ENCODE measurements at places on chromosomes 16 and 17.
A peak's percentile ranks its signal among the peaks of the same experiment; 100 is the strongest.

DNA sequence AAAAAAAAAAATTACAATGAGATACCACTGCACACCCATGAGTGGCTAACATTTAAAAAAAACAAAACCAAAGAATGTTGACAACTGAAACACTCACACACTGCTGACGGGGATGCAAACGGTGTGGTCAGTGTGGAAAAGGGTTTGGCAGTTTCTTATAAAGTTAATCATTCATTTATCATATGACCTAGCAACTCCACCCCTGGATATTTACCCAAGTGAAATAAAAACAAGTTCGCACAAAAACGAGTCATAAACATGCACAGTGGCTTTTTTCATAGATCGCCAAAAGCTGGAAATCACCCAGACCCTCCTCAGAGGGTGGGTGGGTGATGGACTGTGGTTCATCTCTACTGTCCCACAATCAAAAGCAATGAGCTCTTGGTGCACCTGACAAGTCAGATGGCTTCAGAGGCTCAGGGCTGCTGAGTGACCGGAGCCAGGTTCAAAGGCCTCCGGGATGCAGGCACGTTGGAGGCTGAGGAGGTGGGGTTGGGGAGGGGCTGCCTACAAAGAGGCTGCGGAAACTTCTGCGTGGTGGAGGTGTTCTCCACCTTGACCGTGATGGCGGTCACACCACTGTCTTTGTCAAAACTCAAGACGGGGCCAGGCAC is 14.2 kb downstream of the RAB40B start:
- DNase-seq: no peak

- peak; percentile 36 for DNase-seq
These were observed 204.1 kb upstream of the CIBAR2 start for GRCh38 chr16:85316321-85316919.

- no peak for DNase-seq
These were observed 790 bp downstream of the CRHR1 start for GRCh38 chr17:45784741-45785479.

GRCh38 chr17:67696347-67696746 is 21.4 kb upstream of the NOL11 start:
- DNase-seq: no peak

DNA sequence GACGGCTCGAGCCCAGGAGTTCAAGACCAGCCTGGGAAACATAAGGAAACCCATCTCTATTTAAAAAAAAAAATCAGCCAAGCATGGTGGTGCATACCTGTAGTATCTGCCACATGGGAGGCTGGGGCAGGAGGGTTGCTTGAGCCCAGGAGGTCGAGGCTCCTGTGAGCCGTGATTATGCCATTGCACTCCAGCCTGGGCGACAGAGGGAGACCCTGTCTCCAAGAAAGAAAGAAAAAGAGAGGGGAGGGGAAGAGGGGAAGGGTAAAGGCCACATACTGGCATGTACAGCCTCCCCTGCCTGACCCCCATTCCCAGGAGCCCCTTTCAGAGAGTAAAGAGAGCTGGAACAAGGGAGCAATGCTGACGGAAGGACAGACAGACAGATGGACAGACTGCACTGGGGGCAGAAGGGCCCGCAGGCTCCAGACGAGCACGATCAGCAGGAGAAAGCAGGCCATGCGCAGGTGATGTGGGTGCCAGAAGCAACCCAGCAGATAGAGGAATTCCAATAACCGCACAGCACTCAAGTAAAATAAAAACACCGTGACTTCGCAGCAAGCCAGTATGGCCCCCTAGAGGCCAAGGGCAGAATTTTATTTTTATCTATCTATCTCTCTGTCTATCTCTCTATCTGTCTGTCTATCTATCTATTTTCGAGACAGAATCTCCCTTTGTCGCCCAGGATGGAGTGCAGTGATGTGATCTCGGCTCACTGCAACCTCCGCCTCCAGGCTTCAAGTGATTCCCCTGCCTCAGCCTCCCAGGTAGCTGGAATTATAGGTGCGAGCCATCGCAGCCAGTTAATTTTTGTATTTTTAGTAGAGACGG is 27.1 kb upstream of the SNN start:
- DNase-seq: peak; percentile 45

DNA sequence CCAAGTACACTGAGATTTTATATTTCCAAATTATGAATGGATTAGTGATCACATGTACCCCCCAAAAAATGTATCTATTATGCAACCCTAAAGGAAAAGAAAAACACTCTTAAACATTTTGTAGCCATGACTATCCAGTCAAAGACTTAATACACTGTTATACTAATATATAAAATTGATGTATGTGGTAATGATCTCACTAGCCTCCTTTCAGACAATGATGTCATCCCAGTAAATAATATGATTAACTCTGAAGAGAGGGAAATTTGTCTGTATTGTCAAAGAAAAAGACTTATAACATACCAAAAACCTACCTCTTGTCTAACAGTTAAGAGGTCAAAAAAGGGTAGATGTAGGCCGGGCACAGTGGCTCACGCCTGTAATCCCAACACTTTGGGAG is 80.7 kb downstream of the USP32 start:
- no peak for DNase-seq

GRCh38 chr17:1709971-1710806 is at the start of gene TLCD2:
Gene TLCD2, minus strand, starts transcription at chr17:1710377. Its CDS starts 135 bp downstream, at chr17:1710242.
- DNase-seq: peak; percentile 79

GRCh38 chr17:7884581-7885366 is 3.8 kb upstream of the CHD3 start:
- peak; percentile 3 for DNase-seq

- no peak for DNase-seq
These were observed 80.2 kb downstream of the RPA1 start for GRCh38 chr17:1909985-1910384.

DNA sequence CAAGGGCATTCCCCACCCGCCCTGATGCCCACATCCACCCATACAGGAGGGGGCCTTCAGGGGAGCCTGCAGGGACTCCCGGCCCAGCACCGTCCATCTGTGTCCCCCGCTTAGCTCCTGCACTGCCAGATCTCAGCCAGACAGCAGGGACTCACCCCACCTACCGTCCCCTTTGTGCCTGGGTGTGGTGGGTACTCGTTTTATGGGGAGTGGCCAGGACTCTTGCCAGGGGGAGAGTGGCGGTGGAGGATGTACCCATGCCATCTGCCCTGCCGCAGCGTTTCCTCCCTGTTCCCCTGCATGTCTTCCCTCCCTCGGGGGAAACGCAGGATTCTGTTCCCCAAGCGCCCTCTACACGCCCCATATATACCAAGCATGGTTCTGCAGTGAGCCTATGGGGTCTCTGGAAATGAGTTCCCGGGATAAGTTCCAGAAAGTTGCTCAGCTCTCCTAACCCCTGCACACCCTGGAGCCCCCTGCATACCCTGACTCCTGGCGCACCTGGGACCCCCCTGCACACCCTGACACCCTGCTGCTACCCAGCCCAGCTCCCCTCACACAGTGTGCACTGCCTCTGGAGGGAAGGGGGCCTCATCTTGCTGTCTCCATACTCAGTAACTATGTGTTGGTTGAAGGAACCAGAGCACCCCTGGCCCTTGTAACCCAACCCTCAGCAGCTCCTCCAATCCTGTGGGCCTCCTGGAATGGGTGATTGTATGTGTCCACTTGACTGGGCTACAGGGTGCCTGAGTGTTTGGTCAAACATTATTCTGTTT is 4.2 kb upstream of the MAFG start:
- DNase-seq: peak; percentile 0

GRCh38 chr16:87358696-87359095 is 24.9 kb downstream of the FBXO31 start:
- DNase-seq: no peak

DNA sequence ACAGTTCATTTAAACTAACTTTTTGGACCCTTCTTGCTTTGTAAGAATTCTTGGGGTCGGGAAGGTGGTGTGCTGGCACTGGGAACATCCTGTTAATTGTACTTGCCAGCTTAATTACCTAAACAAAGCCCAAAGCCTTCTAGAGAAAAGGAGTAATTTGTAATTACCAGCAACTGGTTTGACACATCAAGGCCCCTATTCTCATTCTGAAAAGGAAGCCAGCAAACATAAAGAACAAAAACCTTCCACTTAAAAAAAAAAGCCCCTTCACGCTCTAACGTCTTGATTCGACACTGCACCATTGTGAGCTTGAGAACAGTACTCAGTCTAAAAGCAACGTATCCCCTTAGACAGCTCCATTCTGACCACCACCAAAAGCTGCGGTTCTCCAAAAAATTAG is 74.7 kb upstream of the RPH3AL start:
- DNase-seq: no peak

- DNase-seq: no peak
These were observed 786 bp downstream of the TMC7 start for GRCh38 chr16:18984435-18985005.

- DNase-seq: no peak
These were observed 10.2 kb downstream of the RAB11FIP4 start for GRCh38 chr17:31401456-31402254.

- DNase-seq: no peak
These were observed 123.0 kb downstream of the CHD9NB start for GRCh38 chr16:52929478-52930400.

DNA sequence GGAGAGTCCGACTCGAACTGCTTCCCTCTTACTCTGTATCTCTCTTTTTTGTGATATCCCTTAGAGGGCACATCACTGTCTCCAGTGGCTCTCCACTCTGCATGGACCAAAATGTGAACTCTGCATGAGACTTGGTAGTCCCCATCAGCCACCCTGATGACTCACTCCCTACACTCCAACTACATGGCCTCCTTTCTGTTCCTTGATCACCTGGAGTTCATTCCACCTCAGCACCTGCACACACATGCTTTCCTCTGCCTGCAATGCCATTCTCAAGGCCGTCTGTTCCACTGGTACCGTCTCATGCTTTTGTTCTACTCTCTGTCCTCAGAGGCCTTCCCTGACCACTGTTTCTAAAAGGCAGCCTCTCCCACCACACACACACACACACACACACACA is 109.3 kb downstream of the DNAH9 start:
- DNase-seq: no peak

DNA sequence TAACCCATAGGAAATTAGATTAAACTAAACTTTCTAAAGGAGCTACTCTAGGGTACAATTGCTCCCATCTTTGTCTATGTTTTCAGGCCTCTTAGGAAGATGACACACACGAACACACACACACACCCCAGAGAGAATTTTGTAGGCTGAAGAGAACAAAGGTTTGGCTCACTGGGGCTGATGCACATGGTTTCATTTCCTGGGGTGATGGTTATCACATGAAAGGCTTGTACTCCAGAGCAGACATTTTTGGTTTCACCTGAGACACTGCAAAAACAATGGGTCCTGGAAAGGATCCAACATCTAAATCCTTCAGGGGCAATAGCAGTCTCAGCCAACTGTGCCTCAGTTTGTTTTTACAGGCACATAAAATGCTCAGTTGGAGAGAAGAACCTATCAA is 62.8 kb downstream of the GRB7 start:
- DNase-seq: no peak

GRCh38 chr17:79997011-79997660 is 38.5 kb downstream of the TBC1D16 start:
- no peak for DNase-seq

DNA sequence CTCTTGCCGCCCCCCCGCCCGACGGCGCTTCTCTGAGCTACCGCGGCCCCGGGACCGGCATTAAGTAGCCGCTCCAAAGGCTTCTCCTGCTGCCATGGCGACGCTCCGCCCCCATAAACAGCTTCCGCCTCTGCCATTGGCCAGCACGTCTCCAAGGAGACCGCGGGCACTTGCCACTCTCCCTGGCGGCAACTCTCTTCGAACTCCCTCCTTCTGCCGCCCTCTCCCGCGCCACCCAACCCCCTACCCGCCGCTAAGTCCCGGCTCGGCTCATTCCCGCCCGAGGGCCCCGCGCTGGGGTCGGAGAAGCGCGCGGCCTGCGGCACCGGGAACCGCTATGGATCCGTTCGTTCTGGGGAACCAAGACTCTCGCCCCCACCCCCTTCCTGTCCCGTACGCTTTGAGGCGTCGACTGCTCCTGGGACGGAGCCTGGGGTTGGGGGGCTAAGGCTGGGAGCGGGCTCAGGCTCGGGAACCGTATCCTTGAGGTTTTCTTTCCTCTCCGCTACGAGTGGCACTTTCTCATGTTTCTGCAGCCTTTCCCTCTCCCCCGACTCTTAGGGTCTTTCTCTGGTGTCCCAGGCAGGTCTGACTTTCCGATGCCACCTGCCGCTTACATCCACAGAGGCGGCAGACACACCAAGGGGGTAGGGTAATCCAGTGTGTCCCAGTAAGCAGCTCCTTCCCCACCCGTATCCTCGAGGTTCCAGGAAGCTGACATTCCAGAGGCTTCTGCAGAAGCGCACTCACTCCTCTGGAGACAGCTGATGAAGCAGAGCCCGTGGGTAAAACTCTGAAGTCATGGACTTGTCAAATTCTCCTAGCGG is at the start of gene FOXJ1:
TSS of gene FOXJ1 (minus strand) at position 34 of the 827 bp plus-strand sequence. CDS start 850 bp downstream, outside the sequence.
- peak; percentile 88 for DNase-seq

DNA sequence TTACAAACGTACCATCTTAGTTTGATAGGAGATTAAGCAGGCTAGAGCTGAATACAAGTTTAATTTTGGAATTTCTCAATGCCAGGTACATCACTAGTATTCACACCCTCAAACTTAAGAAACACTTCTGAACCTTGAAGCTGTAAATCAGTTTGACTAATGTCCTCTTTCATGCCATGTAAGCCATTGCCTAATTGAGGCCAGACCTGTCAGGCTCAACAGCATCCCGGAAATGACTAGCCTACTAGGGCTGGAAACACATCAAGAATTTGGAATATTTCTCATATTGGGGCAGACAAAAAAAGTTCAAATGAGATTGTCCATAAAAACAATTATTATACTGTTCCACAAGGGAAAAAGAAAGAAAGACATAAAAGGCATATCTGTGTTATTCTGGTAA is 1.7 kb downstream of the USP32 start:
- DNase-seq: peak; percentile 85

DNA sequence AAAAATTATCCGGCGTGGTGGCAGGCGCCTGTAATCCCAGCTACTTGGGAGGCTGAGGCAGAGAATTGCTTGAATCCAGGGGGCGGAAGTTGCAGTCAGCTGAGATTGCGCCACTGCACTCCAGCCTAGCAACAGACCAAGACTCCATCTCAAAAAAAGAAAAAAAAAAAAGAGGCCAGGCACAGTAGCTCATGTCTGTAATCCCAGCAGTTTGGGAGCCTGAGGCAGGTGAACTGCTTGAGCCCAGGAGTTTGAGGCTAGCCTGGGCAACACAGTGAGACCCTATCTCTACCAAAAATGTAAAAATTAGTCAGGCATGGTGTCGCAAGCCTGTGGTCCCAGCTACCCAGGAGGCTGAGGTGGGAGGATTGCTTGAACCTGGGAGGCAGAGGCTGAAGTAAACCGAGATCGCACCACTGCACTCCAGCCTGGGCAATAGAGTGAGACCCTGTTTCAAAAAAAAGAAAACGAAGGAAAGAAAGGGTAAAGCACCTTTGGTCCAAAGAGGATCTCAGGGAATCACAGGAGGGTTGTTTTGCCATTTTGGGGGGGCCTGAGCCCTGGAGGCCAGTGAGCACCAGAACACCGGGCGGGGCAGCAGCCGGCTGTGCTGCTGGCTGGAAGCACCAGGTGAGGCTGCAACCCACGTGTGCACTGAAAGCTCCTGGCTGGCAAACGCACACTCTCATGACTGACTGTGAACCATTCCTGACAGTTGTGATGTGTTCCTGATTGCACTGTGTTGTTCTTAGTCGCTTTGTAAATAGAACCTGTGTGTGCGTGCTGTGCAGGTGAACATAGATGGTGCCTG is 18.4 kb downstream of the HS3ST6 start:
- no peak for DNase-seq

- DNase-seq: no peak
These were observed 20.4 kb downstream of the ZNF213 start for GRCh38 chr16:3155181-3155580.
